Lower leg skin (tissue), 4 donors: ENCODE measurements at places on chromosomes 7 and 10. TPM values are rescaled to one million over a fixed set of nuclear protein-coding genes. Genes with fewer than 3 reads are reported as not detected.
A peak's percentile ranks its signal among the peaks of the same experiment; 100 is the strongest.

DNA sequence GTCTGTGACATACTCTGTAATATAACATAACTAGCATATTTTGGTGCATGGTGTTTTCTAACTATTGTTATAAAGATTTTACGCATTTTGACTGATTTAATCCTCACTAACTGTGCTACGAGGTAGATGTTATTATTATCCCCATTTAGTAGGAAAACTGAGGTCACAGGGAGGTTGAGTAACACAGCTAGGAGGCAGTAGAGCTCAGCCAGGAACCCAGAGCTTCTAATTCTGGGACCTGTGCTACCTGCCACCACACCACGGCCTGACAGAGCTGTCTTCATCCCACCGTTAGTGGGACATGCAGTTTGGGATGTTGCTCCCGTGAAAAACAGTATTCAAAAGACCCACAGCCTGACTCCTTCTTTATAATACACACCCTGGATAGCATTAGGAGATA, 962.5 kb downstream of the CNTNAP2 start:
- DNase-seq, result no peak

GRCh38 chr7:106731187-106731586, 70.2 kb upstream of the CCDC71L start:
- no peak for DNase-seq

DNA sequence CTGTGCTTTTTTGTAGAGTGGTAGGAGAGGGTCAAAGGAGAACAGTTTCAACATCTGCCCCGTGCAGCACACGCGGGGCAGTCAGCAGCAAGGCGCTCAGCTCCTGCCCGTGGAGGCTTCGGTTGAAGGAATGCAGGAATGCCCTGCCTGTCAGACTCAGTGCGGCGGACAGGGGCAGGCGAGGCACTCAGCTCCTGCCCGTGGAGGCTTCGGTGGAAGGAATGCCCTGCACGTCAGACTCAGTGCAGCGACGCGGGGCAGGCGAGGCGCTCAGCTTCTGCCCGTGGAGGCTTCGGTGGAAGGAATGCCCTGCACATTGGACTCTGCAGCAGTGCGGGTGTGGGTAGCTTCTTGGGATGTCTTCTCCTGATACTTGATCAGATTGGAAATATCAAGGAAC, 37.0 kb downstream of the PPP2R2D start:
- DNase-seq, result no peak

- no peak for DNase-seq
Observed at GRCh38 chr10:1377231-1377630, 321.0 kb downstream of the WDR37 start.

- DNase-seq, result no peak
Observed at GRCh38 chr7:82419200-82419599, 24.4 kb downstream of the CACNA2D1 start.

- no peak for DNase-seq
Observed at GRCh38 chr10:74763934-74764591, 62.3 kb upstream of the KAT6B start.

GRCh38 chr7:44211126-44211675, 10.4 kb downstream of the YKT6 start:
- no peak for DNase-seq

GRCh38 chr10:128316925-128317324, 190.7 kb upstream of the MKI67 start:
- peak; percentile 21 for DNase-seq

DNA sequence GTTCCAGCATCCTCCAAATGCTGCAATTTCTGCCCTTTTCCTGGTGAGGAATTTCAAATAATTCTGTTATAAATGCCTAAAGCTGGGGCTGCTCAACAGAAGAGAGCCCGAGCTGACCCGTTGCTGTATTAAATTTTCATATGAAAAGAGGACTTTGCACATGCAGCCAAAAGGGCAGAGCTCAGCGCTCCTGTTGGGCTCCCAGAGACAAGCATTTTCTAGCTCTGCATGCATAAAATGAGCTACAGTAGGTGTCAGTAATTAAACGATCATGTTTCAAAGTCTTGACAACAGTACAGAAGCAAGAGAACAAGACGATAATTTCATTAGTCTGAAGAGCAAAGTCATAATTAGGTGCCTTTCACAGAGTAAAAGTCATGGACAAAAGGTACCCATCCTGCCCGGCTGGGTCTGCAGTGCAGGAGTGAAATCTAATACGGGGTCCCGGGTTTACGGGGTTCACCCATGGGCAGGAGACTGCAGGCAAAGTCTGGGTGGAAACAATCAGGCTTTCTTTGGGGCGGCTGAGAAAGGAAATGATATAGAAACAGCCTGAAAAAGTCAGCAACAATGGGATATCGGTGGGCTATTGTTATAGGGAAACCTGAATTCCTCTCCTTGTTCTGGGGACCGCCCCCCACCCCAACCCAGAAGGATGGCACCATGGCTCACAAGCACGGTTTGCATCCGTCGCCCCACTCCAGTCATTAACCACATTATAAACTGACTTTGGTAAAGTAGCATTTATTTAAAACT, 66.0 kb downstream of the EBF3 start:
- no peak for DNase-seq

KCP gene
- total RNA-seq, result 0.21 TPM

NUTM2D gene
- total RNA-seq, result 0.89 TPM

BET1 gene
- 9.4 TPM for total RNA-seq

SLC16A9 gene
- 0.04 TPM for total RNA-seq
